ENCODE measurements at places on chromosomes 5 and 9.
A peak's percentile ranks its signal among the peaks of the same experiment; 100 is the strongest.

DNA sequence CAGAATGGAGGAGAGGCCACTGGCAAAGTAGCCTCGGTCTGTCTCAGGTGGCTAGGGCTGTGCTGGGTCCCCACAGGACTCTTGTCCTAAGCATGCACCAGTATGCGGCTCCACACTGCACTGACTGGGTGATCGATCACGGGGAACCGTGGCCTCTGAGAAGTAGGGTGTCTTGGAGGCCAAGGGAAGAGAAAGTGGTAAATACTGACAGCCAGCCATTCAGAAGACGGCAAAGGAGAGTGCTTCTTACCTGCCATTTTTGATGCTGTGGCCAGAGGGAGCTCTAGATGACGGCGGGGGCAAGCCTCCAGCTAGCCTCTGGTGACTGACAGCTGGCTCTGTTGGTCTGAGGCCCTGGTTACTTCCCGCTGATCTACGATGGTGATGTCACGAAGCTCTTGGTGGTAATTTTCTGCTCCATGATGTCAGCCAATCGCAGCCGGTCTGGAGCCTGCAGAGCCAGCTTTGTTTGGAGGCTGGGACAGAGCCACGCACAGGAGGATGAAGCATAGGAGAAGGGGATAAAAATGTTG lies 40.4 kb upstream of the GADD45G start:
- DNase-seq = peak; percentile 35

DNA sequence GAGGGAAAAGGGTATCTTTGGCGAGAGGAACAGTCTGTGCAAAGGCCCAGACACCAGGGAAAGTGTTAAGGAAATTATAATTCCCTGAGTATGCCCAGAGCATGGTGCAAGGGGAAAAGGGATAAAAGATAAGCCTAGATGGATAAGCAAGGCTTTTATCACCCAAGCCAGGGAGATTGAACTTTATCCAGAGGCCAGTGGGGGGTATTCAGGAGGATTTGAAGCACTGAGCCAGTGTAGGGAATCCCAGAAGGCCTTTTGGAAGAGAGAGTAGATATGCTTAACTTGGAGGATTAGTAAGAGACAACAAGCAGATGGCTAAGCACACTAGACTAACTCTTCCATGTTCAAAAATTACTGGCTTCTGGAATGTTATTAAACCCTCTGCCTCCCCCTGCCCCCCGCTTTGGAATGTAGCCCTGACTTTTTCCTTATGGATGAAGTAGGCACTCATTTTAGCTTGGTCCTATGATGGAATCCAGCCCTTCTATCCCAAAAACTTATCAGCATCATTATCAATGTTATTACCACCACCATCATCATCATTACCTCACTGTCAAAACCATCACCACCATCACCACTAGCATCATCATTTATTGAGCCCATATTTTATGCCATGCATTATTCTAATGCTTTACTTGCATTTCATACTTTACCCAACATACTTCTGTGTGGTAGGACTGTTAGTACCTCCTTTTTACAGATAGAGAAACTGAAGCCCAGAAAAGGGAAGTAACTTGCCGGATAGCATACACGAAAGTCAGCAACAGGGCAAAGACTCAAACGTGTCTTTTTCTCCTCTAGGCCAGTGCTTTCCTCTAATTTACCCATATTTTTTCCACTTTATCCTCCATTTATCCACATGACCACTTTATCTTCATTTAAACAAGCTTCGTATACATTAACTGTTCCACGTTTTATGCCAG lies 237.0 kb downstream of the PAPPA start:
- DNase-seq = no peak

GRCh38 chr5:74394528-74394915 lies 246.0 kb downstream of the ENC1 start:
- DNase-seq = no peak

DNA sequence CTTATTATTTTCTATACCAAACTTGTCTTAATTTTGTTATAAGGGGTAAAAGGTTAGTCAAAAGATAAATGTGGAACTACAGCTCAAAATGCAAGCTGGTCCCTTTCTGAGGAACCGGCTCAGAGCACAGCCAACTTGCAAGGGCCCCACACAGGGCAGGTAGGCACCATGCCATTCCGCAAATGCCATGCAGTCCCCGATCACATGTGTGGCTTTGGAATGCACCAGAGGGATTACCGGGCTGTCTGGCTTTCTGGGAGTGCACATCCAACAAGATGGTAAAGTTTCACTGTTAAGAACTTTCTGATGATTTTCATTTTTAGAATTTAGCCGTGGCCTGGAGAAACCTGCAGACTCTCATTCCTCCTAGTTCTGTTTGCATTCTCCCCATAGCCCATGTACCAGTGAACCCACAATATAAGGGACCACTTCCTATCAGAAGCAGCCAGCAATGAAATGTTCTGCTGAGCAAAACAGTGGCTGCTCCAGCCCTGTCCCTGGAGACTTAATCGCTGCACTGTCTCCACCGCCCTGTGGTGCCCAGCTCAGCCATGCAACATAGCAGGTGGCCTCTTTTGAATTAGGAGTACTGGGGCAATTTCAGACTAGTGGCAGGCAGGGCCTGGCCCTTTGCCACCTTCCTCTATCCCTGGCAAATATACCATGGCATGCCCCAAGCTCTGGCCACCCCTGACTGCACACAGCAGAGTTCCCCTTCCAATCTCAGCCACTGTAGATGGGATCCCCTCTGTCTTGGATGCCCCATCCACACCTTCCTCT lies 11.4 kb downstream of the SHB start:
- DNase-seq = no peak

- DNase-seq = no peak
Measured at GRCh38 chr9:130256644-130257043, 8.9 kb upstream of the HMCN2 start.

DNA sequence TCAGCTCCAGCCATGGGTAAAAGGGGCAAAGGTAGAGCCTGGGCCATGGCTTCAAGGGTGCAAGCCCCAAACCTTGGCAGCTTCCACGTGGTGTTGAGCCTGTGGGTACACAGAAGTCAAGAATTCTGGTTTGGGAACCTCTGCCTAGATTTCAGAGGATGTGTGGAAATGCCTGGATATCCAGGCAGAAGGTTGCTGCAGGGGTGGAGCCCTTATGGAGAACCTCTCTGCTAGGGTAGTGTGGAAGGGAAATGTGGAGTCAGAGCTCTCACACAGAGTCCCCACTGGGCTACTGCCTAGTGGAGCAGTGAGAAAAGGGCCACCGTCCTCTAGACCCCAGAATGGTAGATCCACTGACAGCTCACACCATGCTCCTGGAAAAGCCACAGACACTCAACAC lies 117.1 kb downstream of the NREP start:
- DNase-seq = no peak

GRCh38 chr9:91727316-91727861 lies 222.6 kb downstream of the ROR2 start:
- DNase-seq = no peak

DNA sequence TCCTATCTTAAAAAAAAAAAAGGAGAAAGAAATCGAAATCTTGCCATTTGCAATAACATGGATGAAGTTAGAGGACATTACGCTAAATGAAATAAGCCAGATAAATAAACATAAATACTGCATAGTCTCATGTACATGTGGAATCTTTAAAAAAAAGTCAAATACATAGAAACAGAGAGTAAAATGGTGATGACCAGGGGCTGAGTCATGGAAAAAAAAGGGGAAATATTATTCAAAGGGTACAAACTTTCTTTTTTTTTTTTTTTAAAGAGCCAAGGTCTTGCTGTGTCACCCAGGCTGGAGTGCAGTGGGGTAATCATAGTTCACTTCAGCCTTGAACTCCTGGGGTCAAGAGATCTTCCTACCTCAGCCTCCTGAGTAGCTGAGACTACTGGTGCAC lies 310.1 kb downstream of the ZNF608 start:
- DNase-seq = no peak

GRCh38 chr5:91875196-91875779 lies 492.2 kb upstream of the ARRDC3 start:
- no peak for DNase-seq

DNA sequence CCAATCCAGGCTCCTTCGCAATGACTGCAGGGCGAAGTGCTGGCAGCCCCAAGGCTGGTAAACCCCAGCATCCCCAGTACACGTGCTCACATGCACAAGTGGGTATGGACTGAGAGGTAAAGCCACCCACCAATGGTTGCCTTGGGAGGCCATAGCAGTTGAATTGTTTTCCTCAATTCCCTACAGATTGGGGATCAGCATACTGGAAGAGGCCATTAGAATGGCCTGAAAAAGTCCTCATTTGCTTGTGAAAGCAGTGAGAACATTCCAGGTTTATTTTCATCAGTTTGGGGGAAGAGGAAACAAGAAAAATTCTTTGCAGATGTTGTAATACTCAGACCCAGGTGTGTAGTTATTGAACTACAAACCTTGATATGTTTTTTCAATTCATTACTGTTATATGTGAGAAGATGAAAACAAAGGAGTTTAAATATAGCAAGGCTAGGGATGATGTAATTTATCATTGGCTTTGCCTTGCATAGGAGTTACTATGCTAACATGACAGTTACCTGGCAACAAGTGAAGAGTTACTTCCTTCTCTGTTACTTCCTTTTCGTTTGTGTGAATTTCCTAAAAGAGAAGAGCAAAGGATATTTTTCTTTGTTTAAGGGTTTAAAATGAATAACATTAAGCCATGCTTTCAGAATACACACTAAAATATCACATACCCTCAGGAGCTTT lies 36.4 kb downstream of the MTMR12 start:
- DNase-seq = no peak

- DNase-seq = no peak
Measured at GRCh38 chr5:159510282-159510681, 180.0 kb upstream of the IL12B start.

DNA sequence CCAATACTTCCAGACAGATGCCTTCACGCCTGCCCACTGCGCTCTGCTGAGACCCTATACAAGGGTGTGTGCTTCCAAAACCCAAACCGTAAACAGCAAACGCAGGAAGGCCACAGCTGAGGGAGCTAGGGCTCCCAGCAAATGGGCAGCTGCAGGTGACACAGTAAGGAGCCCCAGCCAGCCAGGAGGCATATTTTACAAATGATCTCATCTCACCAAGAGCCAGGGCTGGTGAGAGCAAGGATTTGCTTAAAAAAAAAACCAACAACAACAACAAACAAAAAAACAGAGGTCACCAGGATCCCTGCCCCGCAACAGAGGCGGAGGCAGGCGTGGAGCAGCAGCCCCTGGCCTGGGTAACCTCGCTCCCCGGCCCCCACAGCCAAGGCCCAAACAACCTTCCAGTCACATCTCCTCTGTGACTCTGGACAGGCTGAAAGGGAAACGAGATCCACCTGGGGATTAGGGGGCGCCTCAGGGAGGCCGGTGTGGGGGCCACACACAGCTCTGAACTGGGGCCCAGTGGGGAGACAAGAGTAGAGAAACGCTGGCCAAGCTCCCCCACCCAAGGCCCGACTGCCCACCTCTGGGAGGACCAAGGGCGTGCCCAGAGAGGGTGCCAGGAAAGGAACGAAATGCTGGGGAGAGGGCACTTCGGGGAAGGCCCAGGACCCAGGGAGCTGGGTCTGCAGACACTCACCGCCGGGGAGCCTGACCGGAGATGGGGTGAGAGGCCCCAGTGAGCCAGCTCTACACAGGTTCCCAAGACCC lies 3.3 kb downstream of the NACC2 start:
- DNase-seq = no peak

- DNase-seq = no peak
Measured at GRCh38 chr5:151493665-151494064, 46.3 kb downstream of the SLC36A1 start.

GRCh38 chr9:122810306-122810946 lies 10.5 kb downstream of the OR1K1 start:
- peak; percentile 84 for DNase-seq

DNA sequence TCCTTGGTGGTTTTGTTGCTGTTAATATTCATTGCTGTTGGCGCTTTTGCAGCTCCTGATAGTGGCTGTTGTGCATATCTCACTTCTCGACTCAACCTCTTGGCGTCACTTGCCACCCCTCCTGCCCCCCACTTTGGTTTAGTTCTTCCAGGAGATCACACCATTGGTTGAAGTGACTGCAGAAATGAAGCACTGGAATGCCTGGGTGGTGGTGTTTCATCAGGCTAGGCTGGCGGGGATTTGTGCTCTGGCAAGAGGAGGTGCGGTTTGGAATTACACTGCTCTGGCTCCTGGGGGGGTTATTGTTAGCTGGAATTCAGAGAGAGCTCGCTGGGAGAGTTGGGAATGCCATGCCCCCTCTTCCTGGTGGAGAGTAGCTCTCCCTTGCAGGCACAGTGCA lies 11.5 kb downstream of the PRRC2B start:
- no peak for DNase-seq

- DNase-seq = no peak
Measured at GRCh38 chr9:89753472-89754055, 148.8 kb downstream of the GADD45G start.

DNA sequence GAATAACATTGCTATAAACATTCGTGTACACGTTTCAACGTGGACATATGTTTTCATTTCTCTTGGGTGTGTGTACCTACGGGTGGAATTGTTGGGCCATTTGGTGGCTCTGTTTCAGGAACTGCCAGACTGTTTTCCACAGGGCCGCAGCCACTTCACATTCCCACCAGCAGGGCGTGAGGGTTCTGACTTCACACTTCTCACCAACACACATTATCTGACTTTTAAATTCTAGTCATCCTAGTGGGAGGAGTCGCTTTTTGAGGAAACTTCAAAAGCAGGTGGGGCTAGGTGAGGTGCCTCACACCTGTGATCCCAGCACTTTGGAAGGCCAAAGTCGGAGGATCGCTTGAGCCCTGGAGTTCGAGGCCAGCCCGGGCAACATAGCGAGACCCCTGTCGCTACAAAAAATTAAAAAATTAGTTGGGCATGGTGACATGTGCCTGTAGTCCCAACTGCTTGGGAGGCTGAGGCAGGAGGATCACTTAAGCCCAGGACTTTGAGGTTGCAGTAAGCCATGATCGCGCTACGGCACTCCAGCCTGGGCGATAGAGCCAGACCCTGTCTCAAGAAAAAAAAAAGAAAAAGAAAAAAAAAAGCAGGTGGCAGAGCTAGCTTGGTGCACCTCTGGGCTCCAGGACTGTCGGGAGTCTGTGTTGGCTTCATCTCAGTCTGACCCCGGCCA lies 28.5 kb downstream of the TSPAN17 start:
- DNase-seq = no peak

- no peak for DNase-seq
Measured at GRCh38 chr5:112174959-112175594, 244.0 kb downstream of the EPB41L4A start.

- no peak for DNase-seq
Measured at GRCh38 chr5:131595088-131596033, 39.7 kb downstream of the RAPGEF6 start.

DNA sequence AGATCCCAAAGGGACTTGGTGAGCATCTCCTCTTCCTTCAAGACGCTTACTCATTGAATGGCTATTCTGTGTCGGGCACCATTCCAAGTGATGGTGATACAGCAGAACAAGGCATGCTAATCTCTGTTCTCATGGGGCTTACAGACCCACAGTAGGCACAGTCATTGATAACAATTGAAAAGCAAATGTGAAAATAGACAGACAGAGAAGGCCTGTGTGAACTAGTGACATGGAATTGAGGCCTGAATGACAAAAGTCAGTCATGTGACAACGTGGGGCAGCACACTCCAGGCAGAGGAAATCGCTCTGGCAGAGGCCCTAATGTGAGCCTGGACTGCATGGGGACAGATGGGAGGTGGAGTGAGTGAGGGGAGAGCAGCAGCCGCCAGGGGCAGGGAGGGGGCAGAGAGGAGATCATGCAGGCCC lies 70.7 kb upstream of the CPLX2 start:
- no peak for DNase-seq

Data from posterior cingulate gyrus (tissue), 11 donors.